ENCODE measurements at places on chromosomes 7 and 10. TPM values are rescaled to one million over a fixed set of nuclear protein-coding genes. Genes with fewer than 3 reads are reported as not detected.

GRCh38 chr7:42263971-42264370 is 27.0 kb upstream of the GLI3 start:
- DNase-seq, result no peak

DNA sequence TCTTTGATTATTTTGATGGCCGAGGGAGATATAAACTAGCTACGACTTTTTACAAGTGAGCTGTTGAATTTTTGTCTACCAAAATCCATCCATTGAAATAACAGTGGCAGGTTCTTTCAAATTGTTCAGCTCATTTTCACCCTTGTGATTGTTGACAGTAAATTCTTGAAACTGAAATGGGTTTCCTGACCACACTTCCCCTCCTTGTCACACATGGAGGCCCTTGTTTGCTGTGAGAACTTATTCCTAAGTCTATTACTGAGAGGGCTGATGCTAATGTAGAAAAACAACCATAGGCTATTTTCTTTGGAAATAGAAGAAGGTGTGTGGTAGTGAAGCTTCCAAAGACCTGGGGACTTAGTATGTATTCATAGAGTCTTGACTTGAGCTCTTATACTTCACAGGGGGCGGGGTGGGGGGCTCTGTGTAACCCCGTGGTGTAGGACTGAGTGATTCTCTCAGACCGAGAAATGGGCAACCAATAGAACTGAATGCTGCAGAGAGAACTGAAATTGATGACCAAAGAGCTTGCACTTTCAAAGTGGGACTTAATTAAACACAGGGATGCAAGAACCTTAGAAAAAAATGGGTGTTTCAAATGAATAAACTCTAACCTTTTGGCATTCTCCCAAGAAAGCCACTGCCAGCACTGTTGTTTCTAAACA is 718.9 kb downstream of the CCSER2 start:
- no peak for DNase-seq

- peak; percentile 76 for DNase-seq
Measured at GRCh38 chr7:151057506-151057988, at the start of gene CDK5. Gene CDK5 (minus strand): TSS chr7:151057897. CDS start chr7:151057848, 49 bp downstream.

The GIMAP5 gene
- 17.2 TPM for total RNA-seq

DNA sequence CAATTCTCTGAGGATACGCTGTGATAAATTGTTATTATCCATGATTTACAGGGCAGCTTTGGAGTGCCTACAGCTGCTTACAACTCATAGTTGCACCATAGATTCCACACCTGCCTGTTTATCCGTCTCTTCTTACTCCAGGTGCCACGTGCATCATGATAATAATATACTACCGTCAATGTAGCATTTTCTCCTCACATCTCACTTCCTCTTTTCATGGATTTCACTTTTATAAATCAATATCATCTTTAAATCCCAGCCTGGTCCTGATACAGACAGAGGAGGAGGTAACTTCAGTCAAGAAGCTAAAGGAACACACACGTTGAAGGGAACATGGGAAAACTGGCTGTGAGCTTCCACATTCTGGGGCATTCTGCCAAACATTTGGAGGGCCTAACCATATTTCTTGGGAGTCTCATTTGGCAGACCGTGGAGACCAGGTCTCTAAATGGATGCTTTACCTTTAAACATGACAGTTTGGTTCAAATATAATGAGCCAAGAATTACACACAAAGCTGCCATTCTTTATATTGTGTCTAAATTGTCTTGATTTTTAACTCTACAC is 2.4 kb downstream of the CH25H start:
- no peak for DNase-seq

DNA sequence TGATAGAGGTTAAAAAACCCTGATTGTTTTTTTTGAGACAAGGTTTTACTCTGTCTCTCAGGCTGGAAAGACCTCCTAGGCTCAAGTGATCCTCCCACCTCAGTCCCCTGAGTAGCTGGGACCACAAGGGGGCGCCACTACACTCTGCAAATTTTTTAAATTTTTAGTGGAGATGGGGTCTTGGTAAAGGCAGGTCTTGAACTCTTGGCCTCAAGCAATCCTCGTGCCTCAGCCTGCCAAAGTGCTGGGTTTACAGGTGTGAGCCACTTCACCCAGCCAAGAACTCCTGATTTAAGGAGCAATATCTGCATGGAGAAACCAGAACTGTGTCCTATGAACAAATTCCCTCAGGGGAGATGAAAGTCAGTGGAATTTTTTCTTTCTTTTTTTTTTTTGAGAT is 7.3 kb upstream of the KLHDC10 start:
- no peak for DNase-seq

The NPC1L1 gene
- total RNA-seq, result 0.83 TPM

GRCh38 chr7:80816806-80817205 is 102.0 kb downstream of the SEMA3C start:
- DNase-seq, result no peak

The NPSR1 gene
- total RNA-seq, result not detected

The CACNA2D1 gene
- total RNA-seq, result 95.7 TPM

GRCh38 chr7:156652886-156653568 is 12.5 kb downstream of the RNF32 start:
- DNase-seq, result no peak

The STEAP1 gene
- total RNA-seq, result 14.1 TPM

The TUBB8 gene
- not detected for total RNA-seq

The SPDYE1 gene
- total RNA-seq, result not detected

DNA sequence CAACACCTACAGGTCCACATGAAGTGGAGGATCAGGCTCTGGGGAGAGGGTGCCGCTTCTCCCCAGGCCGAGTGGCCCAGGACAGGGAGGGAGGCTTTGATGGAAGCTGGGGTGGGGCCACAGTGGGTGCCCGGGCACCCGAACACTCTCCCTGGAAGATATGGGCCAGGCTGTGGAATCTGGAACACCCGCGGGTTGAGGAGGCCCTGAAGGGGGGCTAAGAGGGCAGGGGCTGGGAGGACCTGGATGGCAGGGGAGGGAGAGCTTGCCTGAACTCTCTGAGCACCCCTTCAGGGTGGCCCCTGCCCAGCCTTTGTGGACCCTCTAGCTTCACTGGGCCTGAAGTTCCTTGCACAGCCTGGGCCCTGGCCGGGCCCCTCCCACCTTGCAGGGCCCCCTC is 4.5 kb upstream of the NKX6-2 start:
- DNase-seq, result no peak

The PSD gene
- 439 TPM for total RNA-seq

The SFTPA2 gene
- not detected for total RNA-seq

The GPR37 gene
- 1.4 TPM for total RNA-seq

Data from sigmoid colon (tissue), 7 donors.